Activated T-helper 1 cell treated with anti-CD3 and anti-CD28 coated beads, Interleukin-2, amount 50 U/mL, for 16 hours (primary cell): ENCODE measurements at places on chromosomes 7 and 10.
A peak's percentile ranks its signal among the peaks of the same experiment; 100 is the strongest.

GRCh38 chr7:153331427-153331826 lies 571.9 kb downstream of the ACTR3B start:
- no peak for DNase-seq

GRCh38 chr7:122298618-122299017 lies 5.9 kb downstream of the FEZF1 start:
- no peak for DNase-seq

GRCh38 chr7:79968894-79969293 lies 165.7 kb upstream of the GNAI1 start:
- DNase-seq, result no peak

- DNase-seq, result no peak
Measured at GRCh38 chr10:87575851-87576250, 71.2 kb downstream of the MINPP1 start.

- DNase-seq, result no peak
Measured at GRCh38 chr10:110834629-110835301, 37.0 kb upstream of the PDCD4 start.

GRCh38 chr7:100586266-100587025 lies at the start of gene FBXO24:
Gene FBXO24, plus strand, starts transcription at chr7:100586328. Its CDS starts 298 bp downstream, at chr7:100586626.
- peak; percentile 99 for DNase-seq

DNA sequence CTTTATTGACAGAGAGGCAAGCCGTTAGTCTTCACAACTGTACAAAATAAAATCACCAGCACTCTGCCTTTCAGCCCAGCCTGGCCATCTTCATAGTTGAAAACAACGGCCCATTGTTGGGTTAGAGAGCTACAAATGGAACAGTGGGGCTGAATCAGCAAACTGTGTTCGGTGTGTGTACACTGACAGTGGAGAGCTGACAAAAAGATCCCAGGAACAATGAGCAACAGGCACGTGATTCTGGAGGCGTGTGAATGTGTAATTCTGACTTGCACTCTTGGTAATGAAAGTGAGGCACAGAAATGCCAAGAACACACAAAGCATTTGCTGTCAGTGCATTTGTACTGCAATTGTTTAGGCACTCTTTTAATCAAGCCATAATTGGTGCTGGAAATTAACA lies 303.7 kb downstream of the WDR11 start:
- DNase-seq, result no peak

DNA sequence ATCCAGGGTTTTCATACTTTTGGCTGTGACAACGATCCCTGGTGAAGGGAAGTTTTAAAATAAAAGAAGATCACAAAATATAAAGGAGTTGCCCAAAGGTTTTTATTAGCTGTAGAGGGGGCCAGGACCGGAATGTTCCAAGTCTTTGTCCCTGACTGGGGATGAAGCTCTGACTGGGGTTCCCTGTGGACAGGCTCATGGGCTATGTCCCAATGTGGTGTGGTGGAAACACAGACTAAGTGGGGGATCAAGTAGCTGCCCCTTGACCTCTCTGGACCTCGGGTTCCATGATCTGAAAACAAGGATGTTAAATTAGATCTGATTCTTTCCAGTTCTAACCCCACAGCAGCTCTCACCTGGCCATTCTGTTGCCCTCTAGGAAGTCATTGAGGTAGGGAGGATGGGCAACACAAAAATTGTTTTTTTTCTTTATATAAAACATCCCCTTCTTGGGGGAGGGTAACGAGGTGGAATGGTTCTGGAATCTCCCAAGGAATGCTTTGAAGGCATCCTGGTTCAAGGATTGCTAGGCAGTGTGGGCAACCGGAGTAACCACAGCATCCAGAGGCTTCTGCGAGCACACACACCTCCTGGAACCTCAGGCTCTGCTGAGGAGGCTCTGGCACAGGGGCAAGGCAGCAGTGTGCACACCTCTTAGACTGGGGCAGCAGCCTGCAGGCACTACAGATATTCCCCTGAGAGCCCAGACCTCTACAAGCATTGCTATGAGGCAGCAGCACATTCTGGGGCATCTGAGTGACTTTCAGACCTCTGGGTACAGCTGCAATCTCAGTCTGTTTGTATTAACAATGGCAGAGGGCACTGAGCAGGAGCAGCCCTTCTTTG lies 21.4 kb upstream of the CRYGN start:
- no peak for DNase-seq

DNA sequence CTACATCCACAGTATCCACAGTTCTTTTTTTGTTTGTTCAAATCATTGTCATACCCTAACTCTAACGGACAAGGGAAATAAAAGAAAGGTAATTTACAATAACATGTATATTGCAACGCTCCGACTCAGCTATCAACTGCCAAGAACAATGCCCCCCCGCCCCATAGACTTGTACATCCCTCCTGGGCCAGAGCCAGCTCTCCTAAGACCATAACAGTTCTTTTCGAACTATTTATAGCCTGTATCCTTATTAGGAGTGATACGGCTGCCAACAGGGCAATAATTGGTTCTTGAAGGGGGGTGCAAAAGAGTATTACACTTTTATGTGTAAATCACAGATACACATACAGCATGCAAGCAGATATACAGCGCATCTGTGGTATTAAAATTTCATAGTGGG lies 495.7 kb downstream of the GALNT17 start:
- DNase-seq, result no peak

- no peak for DNase-seq
Measured at GRCh38 chr10:105700218-105700617, 1059.1 kb downstream of the SORCS3 start.

- no peak for DNase-seq
Measured at GRCh38 chr10:30058570-30059132, 735 bp downstream of the JCAD start.

DNA sequence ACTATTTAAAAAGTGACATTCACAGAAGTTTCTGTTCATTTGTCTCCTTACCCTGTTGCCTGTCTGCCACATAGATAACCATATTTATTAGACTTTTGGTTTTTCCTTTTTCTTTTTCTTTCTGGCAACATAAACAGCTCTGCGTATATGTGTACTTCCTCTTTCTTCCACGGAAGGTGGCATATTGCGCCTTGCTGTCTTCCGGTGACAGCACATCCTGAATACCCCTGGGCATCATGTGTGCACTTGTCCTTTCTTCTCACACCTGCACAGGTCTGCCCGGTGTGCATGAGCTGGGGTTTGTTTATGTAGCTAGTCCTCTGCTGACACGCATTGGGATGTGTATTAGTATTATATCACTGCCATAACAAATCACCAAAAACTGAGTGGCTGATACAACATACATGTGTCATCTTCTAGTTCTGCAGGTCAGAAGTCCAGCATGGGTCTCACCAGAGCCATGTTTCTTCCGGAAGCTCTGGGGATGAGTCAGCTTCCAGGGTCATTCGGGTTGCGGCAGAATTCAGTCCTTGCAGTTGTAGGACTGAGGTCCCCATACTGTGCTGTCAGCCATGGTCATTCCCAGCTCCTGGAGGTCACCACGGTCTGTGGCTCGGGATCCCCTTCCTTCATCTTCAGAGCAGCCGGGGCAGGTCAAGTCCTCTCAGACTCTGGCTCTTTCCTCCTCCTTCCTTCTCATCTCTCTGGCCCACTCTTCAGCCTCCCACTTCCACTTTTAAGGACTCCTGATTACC lies 596.0 kb upstream of the FOXK1 start:
- DNase-seq, result no peak

DNA sequence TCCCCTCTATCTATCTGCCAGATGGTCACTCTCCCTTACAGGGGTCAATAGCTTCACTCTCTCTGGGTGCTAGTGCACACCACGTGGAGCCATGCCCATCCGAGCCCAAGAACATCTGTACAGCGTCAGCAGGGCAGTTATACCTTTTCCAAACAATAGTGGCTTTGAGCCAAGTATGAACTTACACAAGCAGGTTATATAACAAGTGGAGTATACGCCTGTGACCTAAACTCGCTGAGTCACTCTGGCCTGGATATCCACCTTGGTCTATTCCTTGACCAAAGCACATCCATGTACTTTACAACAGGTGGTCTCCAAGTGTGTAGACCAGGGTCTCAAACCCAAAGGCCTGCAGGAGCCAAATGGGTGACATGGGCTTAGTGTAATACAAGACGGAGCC lies 20.3 kb downstream of the PLAC9 start:
- no peak for DNase-seq

DNA sequence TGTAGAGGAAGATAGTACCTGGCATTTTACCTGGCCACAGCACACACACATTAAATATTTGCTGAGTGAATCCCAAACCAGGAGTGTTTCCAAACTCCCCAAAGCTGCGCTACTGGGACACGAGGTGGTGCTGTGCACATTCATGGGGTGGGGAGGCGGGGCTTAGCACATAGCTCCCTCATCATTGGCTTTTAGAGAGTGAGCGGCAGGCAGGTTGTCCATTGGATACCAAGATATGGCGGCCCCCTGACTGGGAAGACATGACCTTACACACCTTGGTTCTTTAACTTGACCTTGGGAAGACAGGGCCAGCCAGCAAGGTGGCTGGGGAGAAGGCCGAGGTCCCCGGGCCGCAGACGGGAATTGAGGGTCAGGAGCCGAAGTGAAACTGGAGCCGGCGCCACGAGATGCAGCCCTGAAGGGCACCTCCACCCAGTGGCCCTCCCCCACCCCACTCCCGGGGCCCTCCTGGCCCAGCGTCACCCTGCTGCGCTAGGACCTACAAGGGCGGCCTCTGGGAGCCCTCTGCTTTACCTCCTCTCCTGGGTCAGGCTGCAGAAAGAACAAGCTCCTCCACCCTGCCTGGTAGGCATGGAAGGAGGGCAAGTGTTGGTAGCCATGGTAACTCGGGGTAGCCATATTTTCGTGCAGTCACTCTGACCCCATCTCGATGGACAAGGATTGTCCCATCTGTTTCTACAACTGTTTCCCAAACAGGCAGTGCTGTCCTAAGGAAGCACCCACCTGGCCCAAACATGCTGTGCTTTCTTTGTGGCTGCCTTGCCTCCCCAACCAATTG lies 24.0 kb downstream of the TMEM176A start:
- no peak for DNase-seq

DNA sequence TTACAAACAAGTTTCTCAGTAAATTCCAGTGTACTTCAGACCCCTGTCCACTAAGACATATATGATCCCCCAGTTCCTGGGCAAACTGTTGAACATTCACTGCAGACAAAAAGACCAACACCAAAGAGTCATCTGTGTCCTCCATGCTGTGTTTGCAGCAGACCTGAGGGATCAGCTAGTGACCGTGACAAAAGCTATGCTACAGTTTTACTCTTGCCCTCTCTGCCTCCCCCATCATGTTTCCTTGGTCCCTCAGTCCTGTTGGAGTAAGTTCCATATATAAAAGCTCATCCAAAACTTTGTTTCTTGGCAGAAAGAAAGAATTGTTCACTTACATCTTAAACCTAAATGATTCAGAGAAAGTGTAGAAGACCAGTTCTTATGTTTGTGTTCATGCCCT lies 56.1 kb downstream of the PODXL start:
- no peak for DNase-seq

DNA sequence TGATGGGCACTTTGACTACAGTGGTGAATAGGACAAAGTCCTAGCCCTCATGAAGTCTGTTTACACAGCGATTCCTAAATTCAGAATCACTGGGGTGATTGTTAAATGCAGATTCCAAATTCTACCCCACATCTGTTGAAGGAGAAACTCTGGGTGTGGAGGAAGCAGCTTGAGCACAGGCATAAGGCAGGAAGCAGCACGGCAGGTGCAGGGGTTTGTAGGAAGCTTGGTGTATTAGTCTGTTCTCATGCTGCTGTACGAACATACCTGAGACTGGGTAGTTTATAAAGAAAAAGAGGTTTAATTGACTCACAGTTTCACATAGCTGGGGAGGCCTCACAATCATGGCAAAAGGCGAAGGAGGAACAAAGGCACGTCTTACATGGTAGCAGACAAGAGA lies 5.1 kb downstream of the AKR1E2 start:
- DNase-seq, result no peak

GRCh38 chr10:43078986-43079273 lies 2.1 kb downstream of the RET start:
- DNase-seq, result no peak

DNA sequence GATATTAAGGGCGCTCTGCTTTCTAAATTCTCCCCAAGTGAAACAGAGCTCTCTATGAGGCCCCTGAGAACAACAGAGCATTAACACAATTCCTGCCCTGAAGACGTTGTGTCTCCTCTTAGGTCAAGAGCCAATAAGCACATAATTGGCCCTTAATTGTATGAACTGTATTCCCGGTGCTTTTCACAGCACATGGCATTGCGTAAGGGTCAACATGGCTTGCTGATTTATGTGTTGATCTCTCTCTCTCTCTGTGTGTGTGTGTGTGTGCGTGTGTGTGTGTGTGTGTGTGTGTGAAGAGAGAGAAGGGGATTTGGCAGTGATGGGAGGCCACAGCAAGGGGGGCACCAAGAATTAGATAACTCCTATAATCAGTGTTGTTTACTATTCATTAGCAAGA lies 40.5 kb downstream of the LYZL1 start:
- DNase-seq, result no peak
